Spinal cord (tissue), 10 donors: ENCODE measurements at places on chromosomes 16 and 17. TPM values are rescaled to one million over a fixed set of nuclear protein-coding genes. Genes with fewer than 3 reads are reported as not detected.

Gene SLC12A3
- total RNA-seq: 0.20 TPM

Gene SYCE1L
- 0.79 TPM for total RNA-seq

DNA sequence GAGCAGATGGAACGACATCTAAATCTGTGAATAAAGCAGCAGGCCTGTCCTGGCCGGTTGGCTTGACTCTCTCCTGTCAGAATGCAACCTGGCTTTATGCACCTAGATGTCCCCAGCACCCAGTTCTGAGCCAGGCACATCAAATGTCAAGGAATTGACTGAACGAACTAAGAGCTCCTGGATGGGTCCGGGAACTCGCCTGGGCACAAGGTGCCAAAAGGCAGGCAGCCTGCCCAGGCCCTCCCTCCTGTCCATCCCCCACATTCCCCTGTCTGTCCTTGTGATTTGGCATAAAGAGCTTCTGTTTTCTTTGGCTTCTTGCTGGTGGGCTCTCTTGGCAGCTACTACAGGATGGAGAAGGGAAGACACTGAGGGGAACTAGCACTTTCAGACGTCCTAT is 4.1 kb upstream of the RSAD1 start:
- no peak for DNase-seq

- no peak for DNase-seq
Measured at GRCh38 chr17:10474536-10474935, 5.2 kb upstream of the MYH4 start.

Gene CLEC3A
- total RNA-seq: 0.30 TPM

- no peak for DNase-seq
Measured at GRCh38 chr17:43891851-43892646, 15.3 kb downstream of the MPP2 start.

DNA sequence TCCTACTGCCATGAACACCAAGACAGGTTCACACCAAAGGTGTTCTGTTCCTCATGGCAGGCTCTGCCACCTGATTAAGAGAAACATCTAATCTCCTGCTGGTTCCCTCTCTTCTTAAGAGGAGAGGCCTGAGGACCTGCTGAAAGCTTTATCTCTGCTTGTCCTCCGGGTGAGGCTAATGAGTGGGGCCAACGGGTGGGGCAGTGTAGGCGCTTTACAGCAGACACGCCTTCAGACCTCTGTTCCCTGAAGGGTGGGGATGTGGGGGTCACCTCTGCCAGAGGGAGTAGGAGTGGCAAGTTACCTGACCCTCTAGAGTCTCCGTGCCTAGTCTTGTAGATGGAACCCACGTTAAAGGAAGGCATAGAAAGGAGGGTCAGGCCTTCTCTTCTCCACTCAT is 4.2 kb upstream of the MRM1 start:
- DNase-seq: no peak

DNA sequence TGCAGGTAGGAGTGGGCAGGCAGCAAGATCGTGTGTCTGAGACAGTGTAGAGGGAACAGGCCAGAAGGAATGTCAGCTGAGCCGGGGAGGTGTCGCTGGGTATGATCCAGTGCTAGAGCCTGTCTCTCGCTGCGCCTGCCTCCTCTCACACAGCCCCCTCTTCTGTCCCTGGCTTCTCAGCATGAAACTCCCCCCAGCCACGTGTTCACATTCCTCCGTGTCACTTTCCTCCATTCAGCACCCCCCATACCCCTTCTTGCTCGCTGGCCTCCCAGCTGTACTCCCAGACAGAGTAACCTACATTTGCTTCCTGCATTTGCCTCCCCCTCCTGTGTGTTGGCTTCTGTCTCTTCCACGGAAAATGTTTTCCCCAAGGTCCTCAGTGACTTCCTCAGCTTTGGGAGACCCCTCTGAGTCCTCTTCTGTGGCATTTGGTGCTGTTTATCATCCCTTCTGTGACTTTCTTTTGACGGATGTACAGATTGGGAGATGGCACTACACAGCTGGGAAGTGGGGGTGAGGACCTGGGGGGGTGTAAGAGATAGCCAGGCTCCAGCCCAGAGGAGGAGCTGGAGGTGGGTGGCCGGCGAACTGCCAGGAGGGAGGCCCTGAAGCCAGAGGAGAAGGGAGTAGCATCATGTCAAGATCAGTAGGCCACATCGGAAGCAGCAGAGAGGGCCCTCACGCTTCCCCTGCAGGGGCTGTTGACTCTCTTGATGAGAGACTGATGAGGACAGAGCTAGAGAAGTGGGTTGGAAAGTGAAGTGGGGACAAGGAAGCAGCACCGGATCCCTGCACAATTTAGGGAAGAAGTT is 19.2 kb downstream of the SGF29 start:
- DNase-seq: no peak
